ENCODE measurements at places on chromosomes 5 and 9.

DNA sequence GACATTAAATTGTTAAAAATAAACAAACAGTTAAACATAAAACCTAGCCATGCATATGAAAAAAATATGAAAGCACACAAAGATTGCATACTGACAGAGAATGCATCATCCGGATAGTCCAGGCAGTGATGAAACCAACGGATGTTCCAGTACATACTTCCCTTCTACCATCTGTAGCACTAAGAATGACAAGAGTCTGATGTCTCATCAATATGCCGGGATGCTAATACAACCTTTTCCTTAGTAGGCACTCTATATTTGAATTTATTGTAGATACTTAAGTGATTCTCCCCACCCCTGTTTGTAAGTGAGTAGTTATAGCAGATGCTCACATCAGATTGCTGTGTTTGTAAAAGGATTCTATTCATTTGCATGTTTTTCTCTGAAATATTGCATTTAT, 571.2 kb upstream of the WWC1 start:
- DNase-seq: no peak

DNA sequence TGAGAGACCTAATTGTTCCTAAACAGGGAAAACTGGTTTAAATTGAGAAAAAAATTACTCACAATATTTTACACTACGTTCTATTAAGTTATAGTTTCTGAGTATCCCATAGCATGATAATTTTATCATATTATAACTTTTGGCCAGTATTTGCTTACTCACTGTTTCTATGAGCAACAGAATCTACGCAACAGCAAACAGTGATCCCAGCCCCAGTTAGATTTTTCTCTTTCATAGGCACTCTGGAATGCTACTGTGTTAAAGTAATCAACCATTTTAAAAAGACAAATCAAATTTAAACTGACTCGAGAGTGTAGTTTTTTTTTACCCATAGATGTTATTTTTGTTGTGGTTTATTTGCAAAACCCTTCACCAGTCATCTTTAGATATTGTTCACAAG, 107.2 kb downstream of the XRCC4 start:
- no peak for DNase-seq

GRCh38 chr9:70873506-70873905, 247.9 kb downstream of the TRPM3 start:
- DNase-seq: no peak

DNA sequence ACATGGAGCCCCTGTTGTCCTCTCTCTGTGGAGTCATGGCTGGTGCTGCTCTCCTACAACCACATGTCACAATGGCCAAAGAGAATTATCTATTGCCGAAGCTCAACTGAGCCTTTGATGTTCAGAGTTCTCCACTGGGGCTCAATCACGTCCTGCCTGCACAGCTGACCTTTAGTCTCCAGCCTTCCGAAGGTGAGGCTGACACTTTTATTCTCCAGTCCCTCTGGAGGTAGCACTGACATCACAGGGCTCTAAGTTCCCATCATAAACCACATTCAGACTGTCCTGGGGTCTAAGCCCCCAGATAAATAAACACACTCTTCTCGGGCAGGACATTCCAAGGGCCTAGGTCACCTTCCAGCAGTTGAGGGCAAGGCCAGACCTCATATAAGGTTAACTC, 23.4 kb downstream of the ADCY2 start:
- no peak for DNase-seq

GRCh38 chr5:4651806-4652565, 488.1 kb upstream of the ADAMTS16 start:
- no peak for DNase-seq

GRCh38 chr9:136539427-136540421, 6.1 kb downstream of the NOTCH1 start:
- DNase-seq: peak; percentile 79

DNA sequence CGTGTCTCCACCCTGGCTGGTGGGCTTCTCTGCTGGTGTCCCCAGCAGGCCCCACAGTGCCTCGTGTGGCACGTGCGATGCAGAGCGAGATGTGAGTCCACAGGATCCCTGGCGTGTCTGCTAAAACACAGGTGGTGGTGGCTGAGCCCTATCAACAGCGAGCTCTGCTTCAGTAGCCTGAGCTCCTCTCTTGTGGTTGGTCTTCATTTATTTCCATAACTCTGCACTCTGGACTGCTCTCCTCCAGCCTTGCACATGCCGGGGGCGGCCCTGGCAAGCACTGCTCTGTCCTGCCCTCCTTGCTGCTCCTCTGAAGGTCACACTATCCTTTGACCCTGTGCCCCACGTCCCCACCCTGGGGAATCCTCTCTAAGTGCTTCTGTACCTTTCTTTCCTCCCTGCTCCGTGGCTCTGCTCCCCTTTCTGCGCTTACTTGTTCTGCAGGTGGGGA, 59.2 kb downstream of the NSUN2 start:
- DNase-seq: no peak

DNA sequence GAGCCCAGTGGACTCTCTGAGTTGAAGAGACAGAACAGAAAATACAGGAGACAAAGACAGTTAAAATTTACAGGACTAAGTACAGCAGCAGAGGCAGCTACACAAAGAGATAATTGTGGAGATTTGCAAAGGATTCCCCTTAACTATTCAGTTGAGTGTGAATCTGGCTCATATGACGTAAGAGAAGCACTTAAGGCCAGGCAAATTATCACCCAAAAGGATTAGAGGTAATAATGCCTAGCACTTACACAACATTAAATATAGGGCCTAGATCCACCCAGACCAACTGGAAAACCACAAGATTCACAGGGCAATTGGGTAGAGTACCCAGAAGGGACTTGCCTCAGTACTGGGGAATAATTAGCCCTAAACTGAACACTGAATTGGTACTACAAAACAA, 41.3 kb downstream of the ADAMTS6 start:
- DNase-seq: no peak

DNA sequence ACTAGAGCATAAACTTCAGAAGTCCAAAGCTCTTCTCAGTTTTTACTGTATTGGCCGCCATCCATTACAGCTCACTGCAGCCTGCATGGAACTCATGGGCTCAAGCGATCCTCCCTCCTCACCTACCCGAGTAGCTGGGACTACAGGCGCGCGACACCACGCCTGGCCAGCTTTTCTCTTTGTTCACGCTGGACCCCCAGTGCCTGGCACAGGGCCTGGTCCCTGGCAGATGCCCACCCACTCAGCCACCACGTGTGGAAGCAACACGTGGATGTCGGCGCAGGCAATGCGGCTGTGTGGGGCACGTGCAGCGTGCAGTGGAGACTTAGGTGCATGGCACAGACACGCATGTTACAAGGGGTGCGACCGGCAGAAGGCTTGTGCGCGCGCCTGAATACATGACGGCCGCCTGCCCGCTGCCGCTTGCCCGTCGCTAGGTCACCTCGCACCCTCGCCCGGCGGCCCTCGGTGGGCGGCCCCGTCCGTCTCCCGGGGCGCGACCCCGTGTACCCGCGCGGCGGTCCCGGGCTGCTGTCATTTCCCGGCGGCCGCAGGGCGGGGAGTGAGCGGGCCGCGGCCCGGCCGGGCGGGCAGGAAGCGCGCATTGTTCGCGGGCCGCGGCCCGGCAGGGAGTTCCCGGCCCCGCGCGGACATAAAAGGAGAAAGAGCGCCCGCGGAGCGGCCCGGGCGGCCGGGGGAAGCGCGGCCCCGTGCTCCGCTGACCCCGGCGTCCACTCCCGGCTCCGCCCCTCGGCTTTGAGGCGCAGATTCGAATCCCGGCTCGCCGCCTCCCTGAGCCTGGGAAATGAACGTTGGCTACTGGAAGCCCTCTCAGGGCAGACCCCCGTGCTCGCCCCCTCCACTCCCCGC, 24.1 kb upstream of the PTGS1 start:
- no peak for DNase-seq

- DNase-seq: no peak
Observed at GRCh38 chr9:132728497-132728896, 58.2 kb downstream of the GTF3C4 start.

DNA sequence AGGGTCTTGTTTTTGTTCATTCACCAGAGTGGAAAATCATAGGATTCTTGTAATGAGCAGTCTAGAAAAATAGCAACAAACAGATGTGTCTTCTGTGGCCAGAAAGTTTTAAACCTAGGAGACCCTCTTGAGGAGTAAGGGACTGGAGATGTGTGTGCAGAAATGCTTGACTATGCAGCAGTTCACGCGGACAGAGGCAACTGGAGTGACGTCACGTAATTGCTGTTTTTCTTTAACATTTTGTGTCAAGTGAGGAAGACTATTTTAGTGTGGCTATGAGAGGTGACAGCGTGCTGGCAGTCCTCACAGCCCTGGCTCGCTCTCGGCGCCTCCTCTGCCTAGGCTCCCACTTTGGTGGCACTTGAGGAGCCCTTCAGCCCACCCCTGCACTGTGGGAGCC, 163.1 kb upstream of the PTCH1 start:
- no peak for DNase-seq

DNA sequence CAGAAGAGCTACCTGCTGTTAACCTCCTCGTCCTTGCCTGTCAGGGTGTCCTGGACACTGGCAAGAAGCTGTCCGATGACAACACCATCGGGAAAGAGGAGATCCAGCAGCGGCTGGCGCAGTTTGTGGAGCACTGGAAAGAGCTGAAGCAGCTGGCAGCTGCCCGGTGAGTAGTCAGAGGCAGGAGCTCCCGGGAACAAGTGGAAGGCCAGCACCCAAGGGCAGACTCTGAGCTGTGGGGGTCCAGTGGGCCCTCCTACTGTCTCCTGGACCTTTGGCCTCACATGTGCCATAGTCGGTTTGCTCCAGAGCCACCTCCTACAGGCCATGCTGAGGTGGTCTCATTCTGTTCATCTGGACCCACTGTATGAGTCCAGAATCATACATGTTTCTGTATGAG, 38.7 kb downstream of the DYNC2I2 start:
- no peak for DNase-seq

DNA sequence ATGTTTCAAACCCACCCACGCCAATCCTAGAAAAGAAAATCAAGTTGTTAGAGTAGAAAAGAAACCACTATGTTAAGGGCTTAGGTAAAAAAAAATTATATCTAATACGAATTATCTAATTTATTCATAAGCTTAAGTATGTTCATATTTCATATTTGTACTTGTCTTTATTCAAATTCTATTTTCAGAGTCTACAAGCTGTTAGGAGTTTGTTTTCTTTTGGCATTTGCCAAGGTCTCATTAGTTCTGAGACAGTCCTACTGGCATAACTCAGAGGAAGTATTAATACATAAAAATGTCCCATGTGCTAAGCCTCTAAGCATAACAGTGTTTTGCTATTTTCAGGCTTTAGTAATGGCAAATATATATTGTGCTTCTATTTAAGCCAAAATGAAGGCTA, 57.6 kb downstream of the STARD4 start:
- no peak for DNase-seq

DNA sequence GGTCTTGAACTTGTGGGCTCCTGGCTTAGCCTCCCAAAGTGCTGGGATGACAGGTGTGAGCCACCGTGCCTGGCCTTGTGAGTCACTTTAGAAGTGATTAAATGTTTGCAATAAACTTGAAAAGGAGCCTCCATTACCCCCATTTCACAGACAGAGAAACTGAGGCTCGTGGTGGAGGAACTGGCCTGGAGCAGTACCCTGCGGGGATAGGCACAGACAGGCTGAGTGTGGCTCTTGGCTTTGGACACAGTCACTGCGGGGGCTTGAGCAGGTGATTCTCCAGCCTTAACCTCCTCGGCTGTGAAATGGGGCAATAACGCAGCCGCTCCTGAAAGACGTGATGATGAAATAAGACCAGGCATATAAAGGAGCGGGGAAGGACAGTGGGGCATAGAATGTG, 40.9 kb upstream of the IER5L start:
- DNase-seq: no peak

- no peak for DNase-seq
Observed at GRCh38 chr5:58983526-58984452, 400.9 kb downstream of the RAB3C start.

DNA sequence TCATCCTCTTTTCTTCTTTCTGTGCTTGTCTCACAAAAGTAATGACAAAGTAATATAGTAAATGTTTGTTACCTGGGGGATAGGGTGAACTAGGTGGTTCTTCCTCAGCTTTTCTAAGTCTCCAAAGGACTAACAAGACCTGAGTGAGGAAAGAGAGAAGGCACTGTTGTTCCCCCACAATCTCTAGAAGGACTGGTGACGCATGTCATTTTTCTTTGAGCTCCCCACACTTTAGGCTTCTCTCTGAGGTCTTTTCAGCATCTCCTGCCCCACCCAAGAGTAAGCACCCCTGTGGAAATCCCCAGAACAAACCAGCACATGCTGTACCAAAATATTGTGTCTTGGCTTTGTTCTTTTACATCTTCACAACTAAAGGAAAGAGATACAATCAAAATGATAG, 2.4 kb upstream of the IL7R start:
- DNase-seq: peak; percentile 96

DNA sequence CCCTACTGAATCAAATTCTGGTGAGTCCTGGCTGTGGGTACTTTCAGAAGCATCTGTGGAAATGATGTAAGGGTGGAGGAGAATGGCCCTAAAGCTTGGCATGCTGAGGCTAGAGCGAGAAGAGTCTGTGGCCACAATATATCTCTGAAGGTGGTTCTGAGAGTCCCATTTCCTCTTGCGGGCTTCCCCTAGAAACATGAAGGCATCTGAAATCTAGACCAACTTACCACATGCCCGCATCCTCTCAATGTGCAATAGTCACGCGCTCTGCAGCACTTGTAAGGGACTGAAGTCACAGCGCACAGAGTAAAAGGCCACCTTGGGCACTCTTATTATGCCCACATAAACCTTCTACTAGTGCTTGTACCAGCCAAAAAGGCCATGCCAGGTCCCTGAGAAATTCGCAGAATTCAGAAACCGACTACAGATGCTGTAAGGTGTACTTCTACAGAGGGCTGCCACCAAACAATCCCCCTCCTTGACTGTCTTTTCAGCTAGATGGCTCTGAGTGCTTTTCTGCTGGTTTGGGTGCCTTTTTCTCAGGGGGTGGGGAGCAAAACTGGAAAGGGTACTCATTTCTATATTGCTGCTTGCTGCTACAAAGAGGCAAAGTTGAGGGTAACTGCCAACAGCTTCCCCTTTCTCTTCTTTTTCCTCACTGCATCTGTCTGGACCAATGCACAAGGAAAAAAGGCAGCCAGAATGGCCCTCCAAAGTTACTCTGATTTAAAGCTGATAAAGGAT, 107.3 kb downstream of the ZDHHC21 start:
- DNase-seq: peak; percentile 5

GRCh38 chr9:124764774-124765438, 6.2 kb downstream of the NR6A1 start:
- no peak for DNase-seq

- no peak for DNase-seq
Observed at GRCh38 chr5:1299961-1300360, 5.1 kb upstream of the TERT start.
